Thoracic aorta endothelial cell (primary cell): ENCODE measurements at places on chromosomes 11 and 22. TPM values are rescaled to one million over a fixed set of nuclear protein-coding genes. Genes with fewer than 3 reads are reported as not detected.

The SLC25A45 gene
- total RNA-seq: 1.6 and 2.1 TPM in 2 replicates

The YPEL1 gene
- 2.3 and 2.6 TPM in 2 replicates for total RNA-seq

The SCUBE2 gene
- total RNA-seq: 0.50 and 0.80 TPM in 2 replicates

The TRIM51 gene
- not detected in 2 replicates for total RNA-seq

The IL18BP gene
- total RNA-seq: 9.4 and 13.5 TPM in 2 replicates

The C22orf15 gene
- total RNA-seq: 0.13 and 0.36 TPM in 2 replicates

The FGF19 gene
- not detected in 2 replicates for total RNA-seq

The LRFN4 gene
- total RNA-seq: 14.9 and 24.2 TPM in 2 replicates

The PRG3 gene
- not detected in 2 replicates for total RNA-seq

The C11orf91 gene
- total RNA-seq: 0.22 and 0.27 TPM in 2 replicates

The DUSP8 gene
- 0.40 and 1.3 TPM in 2 replicates for total RNA-seq

The RHOD gene
- 5.2 and 6.8 TPM in 2 replicates for total RNA-seq

The HOATZ gene
- total RNA-seq: not detected in 2 replicates

The KLHL35 gene
- 1.0 and 2.1 TPM in 2 replicates for total RNA-seq

The SLC25A22 gene
- total RNA-seq: 11.6 and 13.6 TPM in 2 replicates

The SAA2 gene
- total RNA-seq: not detected in 2 replicates

The GTSE1 gene
- total RNA-seq: 27.0 and 45.3 TPM in 2 replicates

The TENM4 gene
- total RNA-seq: 0.13 and 0.14 TPM in 2 replicates

The OR52H1 gene
- total RNA-seq: 0.22 TPM in 1 of 2 replicates, not detected in the other

The OR8A1 gene
- total RNA-seq: not detected in 2 replicates

The CHID1 gene
- total RNA-seq: 38.3 and 45.3 TPM in 2 replicates

The C11orf86 gene
- total RNA-seq: not detected in 2 replicates

The KCNQ1 gene
- under 0.01 and 0.14 TPM in 2 replicates for total RNA-seq

The HBB gene
- not detected in 2 replicates for total RNA-seq

The TPH1 gene
- 0.13 and 0.29 TPM in 2 replicates for total RNA-seq

The SPI1 gene
- total RNA-seq: not detected in 2 replicates

The ZP1 gene
- not detected in 2 replicates for total RNA-seq

The SLC22A12 gene
- not detected in 2 replicates for total RNA-seq

The FBLN1 gene
- total RNA-seq: 0.14 and 0.66 TPM in 2 replicates

The APOL5 gene
- total RNA-seq: not detected in 2 replicates
